SJSA1 (cell line): ENCODE measurements at places on chromosomes 13 and 19.
A peak's percentile ranks its signal among the peaks of the same experiment; 100 is the strongest.

DNA sequence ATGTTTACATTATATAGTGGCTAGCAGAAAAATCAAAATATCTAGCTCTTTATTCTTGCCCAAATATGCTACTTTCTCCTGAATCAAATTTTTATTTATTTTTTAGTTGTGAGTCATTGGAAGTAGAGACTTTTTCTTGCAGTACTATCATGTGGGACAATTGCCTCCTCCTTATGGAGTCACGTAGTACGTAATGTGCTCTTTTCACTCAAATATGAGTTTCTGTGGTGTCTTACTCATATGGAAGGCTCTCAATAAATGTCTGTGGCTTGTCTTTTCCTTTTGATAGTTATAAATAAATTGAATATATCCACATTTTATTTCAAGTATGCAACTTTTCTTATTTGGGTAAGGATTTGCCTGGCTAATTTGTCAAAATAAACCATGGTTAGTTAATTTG lies 1411.0 kb upstream of the SLC10A2 start:
- DNase-seq, result no peak

- no peak for DNase-seq
These were observed 1362.8 kb downstream of the SLITRK5 start for GRCh38 chr13:89034015-89034414.

GRCh38 chr13:98274921-98275487 lies 97.9 kb upstream of the RNF113B start:
- DNase-seq, result no peak

- DNase-seq, result no peak
These were observed 2.3 kb upstream of the PROZ start for GRCh38 chr13:113155982-113156655.

GRCh38 chr13:42865768-42866102 lies 84.4 kb downstream of the FAM216B start:
- no peak for DNase-seq

GRCh38 chr19:42065051-42065450 lies 5.0 kb downstream of the GRIK5 start:
- DNase-seq, result no peak

DNA sequence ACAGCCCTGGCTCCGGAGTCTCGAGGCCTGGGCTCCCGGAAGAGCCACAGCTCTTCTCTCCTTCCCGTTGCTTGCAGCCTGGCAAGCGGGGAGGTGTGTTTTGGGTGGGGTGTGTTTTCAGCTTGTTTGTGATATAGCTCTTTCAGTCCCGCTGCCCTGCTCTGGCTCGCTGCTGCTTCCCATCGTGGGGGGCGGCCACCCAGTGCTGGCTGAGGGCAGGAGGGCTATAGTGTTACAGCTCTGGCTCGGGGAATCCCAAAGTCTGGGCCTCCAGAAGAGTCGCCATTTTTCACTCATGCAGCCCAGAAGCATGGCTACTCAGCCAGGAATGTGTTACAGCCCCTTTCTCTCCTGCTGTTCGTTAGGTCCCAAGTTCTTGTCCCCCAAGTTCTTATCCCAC lies 2.2 kb upstream of the ZNF256 start:
- DNase-seq, result no peak

- no peak for DNase-seq
These were observed 8.0 kb downstream of the ZSCAN22 start for GRCh38 chr19:58334691-58335249.

GRCh38 chr13:50552424-50552966 lies 291.0 kb downstream of the DLEU7 start:
- DNase-seq, result no peak

DNA sequence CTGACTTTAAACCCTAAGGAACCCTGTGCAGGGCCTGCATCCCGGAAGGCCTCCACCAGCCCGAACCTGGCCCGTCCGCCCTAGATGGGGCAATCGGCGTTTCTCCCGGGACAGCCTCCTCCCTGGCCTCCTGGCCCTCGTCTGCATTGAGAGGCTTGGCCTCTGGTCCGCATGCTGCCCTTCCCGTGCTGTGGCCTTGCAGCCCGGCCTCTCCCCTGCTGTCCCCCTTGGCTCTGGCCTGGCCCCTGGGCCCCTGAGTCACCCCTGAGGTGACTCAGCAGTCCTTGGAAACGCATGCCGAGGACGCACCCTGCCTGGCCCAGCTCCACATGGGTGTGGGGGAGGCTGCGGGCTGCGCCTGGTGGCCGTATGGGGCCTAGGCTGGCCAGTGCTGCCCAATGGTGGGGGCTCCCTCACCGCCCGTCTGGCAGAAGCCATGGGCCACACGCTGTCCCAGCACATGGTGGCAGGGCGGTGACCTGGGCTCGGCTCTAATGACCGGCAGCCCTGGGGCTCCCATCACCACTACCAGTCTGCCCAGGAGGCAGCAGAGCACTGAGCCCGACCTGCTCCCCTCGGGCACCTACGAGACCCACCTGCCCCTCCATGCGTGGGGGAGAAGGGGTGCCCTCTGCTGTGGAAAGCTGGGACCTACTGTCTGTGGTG lies 25.7 kb downstream of the SH3GL1 start:
- peak; percentile 92 for DNase-seq

- DNase-seq, result peak; percentile 81
These were observed 143.6 kb upstream of the SERP2 start for GRCh38 chr13:44230071-44230470.

- DNase-seq, result no peak
These were observed 132.2 kb downstream of the FREM2 start for GRCh38 chr13:38819053-38819452.

- DNase-seq, result no peak
These were observed 349.1 kb downstream of the LIG4 start for GRCh38 chr13:107866032-107866940.

DNA sequence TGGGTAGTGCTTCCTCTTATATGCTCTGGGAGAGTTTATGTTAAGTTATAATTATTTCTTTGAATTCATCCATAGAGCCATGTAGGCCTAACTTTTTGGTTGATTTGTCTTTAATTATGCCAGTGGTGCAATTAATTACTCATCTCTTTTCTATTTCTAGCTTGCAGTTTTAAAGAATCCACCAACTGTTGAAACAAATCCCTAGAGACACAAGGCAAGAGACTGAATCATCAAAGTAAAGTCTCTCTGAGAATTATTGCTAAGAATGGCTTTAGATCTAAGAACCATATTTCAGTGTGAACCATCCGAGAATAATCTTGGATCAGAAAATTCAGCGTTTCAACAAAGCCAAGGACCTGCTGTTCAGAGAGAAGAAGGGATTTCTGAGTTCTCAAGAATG lies 5.9 kb upstream of the ZNF551 start:
- no peak for DNase-seq

GRCh38 chr19:28556371-28556770 lies 656.6 kb downstream of the UQCRFS1 start:
- no peak for DNase-seq

DNA sequence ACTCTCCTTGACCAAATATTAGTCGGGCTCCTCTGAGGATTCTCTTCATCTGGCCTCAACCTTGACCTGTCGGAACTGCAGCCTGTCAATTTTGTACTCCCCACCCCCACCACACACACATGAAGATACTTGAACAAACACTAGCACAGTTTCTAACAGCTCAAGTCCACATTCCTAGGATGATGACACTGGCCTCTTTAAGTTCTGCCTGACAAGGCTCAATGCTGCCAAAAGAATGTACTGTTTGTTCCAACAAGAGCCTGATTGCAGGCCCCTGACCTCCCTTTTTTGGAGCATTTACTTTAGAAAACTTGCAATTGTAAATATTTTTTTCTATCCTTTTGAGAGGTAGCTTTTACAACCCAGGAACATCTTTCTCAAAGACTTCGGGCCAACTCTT lies 169.2 kb upstream of the IRS2 start:
- no peak for DNase-seq

- DNase-seq, result no peak
These were observed 94.3 kb downstream of the INSR start for GRCh38 chr19:7199613-7200533.

DNA sequence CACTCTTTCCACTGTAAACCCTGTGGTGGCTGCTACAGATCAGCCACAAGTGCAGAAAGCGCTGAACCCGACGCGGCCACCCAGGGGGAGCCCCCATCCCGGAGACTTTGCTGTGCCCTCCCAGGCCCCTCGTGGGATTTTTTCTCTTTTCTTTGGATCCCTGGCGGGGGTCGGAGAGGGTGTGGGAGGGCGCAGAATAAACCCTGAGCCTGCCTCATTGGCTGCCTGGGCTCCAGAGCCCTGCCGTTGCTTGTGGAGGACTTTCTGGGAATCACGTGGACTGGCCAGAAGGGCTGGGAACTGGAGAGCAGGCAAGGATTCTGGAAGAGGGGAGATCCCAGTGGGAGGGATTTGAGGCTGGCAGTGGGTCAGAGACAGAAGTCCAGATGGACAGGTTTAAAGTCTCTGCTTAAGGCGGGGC lies 24.9 kb downstream of the GADD45B start:
- peak; percentile 98 for DNase-seq

DNA sequence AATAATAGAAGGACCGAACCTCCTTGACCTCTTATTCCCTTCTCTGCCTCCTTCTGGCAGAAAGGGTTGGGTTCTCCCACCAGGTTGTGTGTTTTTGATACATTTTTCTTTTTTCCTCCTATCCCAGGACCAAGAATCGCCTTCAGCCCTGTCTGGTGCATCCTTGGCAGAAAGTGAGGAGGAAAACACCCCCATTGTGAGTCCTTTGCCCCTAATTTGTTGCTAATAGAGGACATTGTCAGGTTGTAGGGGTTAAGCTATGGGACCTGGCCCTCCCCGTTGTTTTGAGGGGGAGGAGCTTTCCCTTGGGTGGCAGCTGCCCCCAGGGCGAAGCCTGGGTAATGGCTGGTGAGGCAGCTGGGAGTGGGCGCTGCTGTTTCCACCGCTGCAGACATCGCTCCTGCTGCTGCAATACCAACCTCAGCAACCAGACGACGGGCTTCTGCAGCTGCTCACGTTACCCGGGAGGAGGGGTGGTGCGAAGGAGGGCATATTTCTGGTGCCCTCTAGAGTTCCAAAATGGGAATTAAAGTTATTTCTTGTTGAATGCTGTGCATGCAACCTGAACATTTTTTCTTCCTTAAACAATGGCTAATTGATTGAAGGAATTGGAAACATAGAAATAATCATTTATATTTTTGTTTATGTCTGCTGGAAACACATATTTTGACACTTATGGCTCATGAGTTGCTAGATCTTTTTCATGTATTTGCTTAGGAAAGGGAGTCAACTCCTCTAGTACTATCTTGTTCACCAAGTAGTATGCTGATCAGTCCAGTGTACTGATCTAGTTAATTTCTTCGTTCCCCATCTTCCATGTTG lies 1.5 kb downstream of the ZMYM2 start:
- DNase-seq, result peak; percentile 67

DNA sequence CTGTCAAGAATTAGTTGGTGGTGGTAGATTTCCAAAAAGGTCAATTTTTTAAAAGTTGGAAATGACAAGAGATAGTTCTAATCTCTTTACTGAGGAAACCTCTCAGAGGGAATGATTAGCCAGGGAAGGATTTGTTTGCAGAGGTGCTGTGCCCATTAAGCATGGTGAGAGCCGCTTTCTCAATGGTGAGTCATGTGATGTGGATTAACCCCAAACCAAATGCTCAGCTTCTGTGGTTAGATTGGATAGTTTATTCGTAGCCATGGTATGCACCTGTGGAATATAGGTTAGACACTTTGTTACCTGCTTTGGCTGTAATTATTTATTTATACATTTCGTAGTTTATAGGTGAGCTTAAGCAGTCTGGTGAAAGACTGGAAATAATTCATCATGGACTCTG lies 7.1 kb downstream of the HNRNPM start:
- no peak for DNase-seq

DNA sequence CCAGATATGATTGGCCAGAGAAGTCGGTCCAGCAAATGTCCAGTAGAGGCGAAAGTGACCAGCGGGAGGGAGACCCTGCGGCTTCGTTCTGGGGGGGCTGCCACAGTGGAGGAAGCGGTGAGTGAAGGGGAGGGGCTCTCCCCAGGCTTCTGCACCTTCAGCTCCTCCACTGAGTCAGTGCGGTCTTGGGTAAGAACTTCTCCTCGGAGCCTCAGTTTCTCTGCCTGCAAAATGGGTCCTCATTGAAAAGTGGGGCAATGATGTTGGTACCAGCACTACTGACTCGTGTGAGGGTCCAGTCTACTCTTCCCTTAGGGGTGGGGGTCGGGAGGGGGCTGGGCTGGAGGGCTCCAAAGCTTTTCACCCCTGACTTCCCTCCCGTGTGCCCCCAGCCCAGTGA lies 4.2 kb downstream of the GIPC3 start:
- DNase-seq, result no peak

GRCh38 chr13:80306337-80306972 lies 34.5 kb downstream of the SPRY2 start:
- DNase-seq, result no peak

DNA sequence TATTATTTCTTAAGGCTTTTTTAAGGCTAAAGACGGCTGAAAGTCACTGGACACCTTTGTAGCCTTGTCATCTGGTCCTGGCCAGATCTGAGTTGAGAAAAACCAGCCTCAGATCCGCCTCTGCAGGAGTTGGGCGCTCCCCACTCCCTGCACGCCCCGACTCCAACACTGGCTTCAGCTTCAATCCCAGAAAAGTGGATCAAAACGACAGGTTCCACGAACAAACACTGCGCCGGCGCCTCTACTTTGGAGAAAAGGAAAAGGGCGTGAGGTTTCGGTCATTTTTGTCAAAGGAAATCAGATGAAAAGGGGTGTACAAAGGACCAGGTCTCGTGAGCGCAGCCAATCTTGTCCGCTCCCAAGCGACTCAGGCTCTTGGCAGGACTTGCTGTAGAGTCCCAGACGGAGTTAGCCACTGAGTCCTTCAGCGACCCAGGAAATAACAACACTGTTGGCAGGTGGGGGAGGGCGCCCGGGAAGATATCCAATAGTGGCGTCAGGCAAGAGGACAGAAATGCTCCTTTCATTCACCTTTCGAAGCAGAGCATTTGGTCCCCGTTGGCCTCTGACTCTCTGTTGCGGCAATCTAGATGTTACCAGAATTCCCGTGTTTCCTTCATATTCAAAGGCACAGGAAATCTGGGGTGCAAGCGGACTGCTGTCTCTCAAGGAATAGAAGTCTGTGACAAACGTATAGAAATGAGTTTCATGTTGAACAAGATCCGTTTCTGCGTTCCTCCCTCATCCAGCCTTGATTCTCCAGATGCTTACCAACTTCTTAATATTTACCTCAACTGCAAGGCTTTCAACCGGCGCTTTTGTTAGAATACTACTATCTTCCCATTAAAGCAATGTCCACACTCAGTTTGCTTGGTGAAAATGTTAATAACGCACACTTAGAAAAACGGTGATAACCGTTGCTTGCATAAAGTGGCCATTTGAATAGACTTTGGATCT lies 1.8 kb upstream of the CCNA1 start:
- no peak for DNase-seq
